ENCODE measurements at places on chromosomes 3 and 15.

GRCh38 chr15:38671675-38672254 lies 107.2 kb upstream of the RASGRP1 start:
- no peak for DNase-seq

DNA sequence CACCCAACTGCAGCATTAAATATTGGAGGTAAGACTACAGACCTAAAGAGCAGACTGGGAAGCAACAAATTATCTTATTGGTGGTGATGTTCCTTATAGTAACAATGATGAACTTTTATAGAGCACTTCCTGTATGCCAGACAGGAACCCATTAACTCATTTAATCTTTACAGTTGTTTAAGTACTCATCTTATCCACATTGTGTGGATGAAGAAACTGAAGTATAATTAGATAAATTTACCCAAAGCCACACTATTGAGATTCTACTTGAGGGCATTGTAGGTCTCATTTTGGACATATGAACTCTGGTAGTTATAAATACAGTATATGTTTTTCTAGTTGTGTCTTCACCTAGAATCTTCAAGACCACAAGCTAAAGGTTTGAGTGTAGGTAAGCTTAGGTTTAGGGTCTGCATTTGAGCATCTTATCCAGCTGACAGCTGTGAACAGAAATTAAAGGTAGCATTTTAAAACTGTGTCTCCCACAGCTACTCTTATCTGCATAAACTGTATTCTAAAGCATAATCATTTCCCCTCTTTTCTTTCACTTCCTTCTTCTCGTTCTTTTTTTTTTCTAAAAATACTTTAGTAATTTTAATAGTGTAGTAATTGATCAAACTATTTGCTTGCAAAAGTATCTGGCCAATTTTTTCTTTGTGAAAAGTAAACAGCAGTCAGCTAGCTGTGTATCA lies 138.2 kb downstream of the UBE2E2 start:
- no peak for DNase-seq

DNA sequence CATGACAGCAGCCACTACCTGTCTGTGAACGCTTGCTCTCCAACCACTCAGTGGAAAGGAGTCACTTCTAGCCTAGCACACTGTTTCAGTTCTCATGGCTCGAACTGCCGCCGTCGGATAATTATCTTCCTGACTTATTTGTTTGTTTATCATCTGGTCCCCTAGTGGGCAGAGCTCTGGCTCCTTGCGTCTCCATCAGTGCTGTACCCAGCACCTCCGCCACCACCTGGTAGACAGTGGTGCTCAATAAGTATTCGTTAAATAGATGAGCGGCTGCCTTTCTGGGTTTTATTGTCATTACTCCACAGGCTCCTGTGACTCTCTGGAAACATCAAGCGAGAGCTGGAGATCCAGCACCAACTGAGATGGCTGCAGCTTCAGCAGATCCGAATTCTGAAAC lies 297.5 kb downstream of the NTRK3 start:
- no peak for DNase-seq

DNA sequence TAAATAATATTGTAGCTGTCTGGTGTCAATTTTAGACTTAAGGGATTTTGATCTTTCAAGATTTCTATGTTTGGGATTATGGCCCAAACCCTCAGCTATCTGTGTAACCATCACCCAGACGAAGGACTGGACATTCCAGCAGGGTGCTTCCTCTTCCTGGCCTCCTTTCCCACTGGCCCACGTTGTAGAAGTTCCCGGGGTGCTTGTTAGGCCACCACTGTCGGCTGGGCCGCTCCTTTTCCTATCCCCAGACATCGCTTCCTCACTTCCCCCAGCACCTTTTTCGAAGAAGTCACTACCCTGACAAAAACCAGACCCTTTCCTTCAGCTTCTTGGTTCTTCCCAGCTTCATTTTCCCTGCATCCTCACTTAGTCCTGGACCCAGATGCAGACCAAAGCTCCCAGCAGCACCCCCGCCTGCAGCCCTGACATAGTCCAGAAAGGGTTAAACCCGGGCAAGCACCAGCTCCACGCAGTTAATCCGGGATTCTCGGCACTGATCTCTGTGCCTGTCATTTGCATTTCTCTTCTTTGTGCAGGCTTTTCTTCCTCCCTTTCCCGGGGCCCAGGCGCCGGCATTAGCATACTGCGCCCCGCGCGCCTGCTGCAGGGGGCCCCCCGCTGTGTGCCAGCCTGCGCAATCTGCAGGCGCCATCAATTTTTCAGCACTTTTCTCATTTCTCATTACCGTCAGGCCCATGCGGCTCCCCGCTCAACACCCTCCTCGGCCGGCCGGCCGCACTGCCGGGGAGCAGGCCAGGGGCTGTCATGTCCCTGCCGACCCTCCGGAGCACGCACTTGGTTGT lies 90.6 kb downstream of the ZNF621 start:
- no peak for DNase-seq

DNA sequence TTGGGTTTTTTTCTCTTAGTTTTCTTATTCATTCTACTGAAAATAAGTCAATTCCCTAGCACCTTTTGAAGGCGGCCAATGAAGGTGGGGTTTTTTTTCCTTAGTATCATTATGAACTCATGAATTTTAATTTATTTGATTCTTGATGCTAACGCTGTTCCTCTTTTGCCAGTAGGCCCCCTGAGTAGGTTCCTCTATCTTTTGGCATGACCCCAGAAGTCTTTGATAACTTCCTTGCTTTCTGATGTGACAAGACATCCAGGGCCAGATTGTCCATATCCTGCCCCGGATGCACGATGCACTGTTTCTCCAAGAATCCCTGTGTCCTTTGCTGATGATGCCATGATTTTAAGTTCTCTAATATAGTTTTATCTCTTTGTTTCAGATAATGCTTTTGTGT lies 20.6 kb downstream of the LRRK1 start:
- DNase-seq = no peak

DNA sequence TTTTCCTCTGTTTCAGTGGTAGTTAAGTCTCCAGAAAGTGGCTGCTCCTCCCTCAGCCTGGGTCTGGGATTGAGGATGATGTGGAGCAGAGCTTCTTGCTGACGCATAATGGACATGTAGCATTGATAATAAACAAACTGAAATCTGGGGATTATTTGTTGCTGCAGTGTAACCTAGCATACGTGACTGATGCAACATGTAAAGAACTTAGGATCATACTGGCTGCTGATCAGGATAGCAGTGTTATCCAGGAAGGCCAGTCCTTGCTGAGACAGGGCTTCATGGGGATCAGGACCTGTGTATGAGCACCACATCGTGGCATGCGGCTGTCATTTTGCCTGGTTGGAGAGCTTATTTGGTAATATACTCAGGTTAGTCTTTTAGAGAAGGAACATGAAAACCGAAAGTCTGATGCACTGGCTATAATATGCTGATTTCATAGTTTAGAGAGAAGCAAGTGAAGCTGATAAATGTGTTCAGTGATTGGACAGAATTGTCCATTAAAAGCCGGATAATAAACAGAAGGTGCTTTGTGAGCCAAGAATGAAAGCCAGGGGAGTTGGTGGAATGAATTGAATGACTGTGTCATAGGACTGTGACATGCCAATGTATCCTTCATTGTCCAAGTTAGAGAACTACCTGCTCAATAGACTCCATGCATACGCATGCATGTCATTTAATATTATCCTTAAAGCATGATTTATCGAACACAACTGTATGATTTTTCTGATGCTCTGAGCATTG lies 4.1 kb downstream of the MINAR1 start:
- DNase-seq = no peak

DNA sequence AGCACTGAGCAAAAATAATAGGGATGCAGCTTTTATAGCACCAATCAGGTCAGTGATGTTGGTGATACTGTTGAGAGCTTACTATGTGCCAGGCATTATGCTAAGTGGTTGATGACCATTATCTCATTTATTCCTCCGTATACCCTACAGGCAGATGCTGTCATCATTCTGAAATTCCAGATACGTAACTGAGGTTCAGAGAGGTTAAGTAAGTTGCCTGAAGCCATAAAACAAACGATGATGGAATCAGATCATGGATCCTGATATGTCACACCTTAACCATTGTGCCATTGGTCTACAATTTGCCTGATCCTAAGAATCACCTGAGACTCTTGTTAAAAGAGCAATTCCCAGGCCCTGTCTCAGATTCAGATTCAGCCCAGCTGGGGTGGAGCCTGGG lies 49.5 kb downstream of the ST6GAL1 start:
- no peak for DNase-seq

DNA sequence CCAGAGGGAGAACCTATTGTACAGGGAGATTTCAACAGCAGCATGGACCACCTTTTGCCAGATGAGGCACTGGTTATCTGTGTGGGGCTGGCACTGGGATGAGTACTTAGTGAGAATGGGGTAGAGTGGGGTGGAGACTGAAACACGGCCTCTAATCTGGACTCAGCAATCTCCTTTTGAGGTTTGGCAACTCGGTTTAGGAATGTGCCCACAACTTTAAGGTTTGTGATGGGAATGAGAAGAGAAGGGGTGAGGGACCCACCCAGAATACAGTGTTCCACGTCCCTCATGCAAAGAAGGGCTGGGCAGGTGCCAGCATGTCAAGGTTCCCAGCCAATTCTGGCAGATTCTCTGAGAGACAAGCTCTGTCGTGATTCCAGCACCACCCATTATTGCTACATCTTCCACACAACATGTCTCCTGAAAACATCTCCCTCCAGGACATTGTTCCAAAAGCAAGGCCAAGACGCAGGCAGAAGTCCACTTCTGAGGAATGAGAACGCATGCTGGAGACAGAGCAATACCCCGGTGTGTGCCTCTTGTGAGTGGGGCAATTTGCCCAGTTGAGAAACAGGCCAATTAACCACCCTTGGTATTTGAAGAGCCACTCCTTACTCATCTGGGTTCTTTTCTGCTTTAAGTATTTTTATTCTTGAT lies 37.5 kb upstream of the CCR4 start:
- DNase-seq = no peak

- DNase-seq = peak; percentile 74
Measured at GRCh38 chr3:182980204-182981037, at the start of gene DCUN1D1. Gene DCUN1D1, minus strand, starts transcription at chr3:182980538. Its CDS starts 49 bp downstream, at chr3:182980489.

DNA sequence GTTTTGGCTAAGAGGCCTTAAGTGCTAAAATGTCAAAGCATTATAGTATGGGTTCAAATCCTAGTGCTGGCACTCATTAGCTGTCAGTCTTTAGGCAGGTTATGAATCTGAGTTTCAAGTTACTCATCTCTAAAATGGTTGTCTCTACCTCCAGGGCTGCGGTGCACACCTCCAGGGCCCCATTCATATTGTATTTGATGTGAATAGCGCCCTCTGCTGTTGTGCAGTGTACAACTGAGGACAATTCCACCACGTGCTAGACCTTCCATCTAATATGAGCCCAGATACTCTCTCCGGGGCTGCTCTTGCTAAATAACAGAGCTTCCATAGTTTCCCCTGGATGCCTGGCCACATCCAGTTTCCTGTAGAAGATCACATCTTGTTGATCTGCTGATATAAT lies 54.3 kb downstream of the OXNAD1 start:
- peak; percentile 33 for DNase-seq

GRCh38 chr3:134956395-134956794 lies 161.3 kb downstream of the EPHB1 start:
- DNase-seq = no peak

DNA sequence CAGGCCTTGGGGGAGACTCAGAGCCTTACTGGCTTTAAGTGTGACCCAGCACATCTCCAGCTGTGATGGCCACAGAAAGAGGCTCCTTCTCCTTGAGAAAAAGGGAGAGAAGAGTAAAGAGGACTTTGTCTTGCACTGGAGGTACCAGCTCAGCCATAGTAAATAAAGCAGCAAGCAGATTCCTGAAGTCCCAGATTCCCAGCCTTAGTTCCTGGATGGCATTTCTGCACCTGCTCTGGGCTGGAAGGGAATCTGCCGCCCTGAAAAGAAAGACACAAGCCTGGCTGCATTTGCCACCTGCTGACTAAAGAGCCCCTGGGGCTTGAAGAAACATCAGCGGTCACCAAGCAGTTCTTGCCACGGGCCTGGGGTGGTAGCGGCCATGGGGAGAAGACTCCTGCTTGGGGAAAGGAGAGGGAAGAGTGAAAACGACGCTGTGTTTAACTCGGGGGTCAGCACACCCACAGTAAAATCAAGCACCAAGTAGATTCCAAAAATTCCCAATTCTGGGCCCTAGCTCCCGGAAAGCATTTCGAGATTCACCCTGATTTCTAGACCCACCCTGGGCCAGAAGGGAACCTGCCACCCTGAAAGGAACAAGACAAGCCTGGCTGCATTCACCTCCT lies 24.2 kb upstream of the TNK2 start:
- no peak for DNase-seq

DNA sequence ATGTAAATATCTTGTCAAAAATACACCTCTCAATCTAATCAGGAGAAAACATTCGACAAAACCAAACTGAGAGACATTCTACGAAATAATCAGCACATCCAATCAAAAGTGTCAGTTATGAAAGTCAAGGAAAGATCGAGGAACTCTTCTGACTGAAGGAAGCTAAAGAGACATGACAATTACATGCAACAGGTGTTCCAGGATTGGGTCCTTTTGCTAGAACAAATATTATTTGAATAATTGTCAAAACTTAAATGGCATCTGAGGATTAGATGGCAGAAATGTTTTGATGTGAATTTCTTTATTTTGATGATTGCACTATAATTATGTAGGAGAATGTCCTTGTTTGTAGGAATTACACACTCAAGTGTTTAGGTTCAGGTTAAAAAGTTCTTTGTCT lies 124.1 kb upstream of the HES1 start:
- no peak for DNase-seq

DNA sequence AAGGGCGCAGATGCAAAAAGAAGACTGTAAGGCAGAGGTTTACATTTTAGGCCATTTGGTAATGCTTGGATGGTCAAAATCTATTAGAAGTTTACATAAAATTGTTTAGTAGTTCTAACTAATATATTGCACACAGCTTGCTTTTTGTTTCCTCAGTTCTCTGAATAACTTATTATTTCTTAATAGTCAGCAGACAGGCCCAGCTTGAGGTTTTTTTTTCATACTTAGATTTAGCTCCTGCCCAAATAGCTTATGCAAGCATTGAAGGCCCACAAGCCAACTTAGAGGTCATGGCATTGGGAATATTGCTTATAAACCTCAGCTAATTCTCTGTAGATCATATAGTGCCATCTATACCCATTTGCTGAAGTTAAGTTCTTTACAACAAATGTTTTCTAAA lies 172.5 kb downstream of the RAP2B start:
- no peak for DNase-seq

- DNase-seq = no peak
Measured at GRCh38 chr3:171516765-171517164, 56.6 kb upstream of the TNIK start.

GRCh38 chr3:73070675-73071575 lies 9.5 kb downstream of the EBLN2 start:
- no peak for DNase-seq

GRCh38 chr15:85657132-85657531 lies 137.6 kb downstream of the KLHL25 start:
- no peak for DNase-seq

- no peak for DNase-seq
Measured at GRCh38 chr15:74207652-74208440, 5.3 kb upstream of the STRA6 start.

GRCh38 chr3:133426721-133427120 lies 26.9 kb downstream of the BFSP2 start:
- DNase-seq = no peak

GRCh38 chr3:61955483-61955882 lies 394.1 kb downstream of the PTPRG start:
- DNase-seq = no peak

GRCh38 chr15:80176443-80176842 lies 23.6 kb downstream of the FAH start:
- no peak for DNase-seq

GRCh38 chr15:73985101-73985873 lies 6.8 kb downstream of the STOML1 start:
- no peak for DNase-seq

- DNase-seq = peak; percentile 16
Measured at GRCh38 chr3:42600958-42601675, 631 bp downstream of the NKTR start.

- no peak for DNase-seq
Measured at GRCh38 chr3:66479532-66479947, 21.3 kb downstream of the LRIG1 start.

GRCh38 chr3:180311242-180311641 lies 274.5 kb upstream of the PEX5L start:
- DNase-seq = no peak

Measured in A549 (cell line).